ENCODE measurements at places on chromosomes 7 and 10. TPM values are rescaled to one million over a fixed set of nuclear protein-coding genes. Genes with fewer than 3 reads are reported as not detected.

Gene SH2D4B
- total RNA-seq, result 0.23 TPM

Gene RBP3
- not detected for total RNA-seq

Gene PIK3CG
- total RNA-seq, result 2.4 TPM

Gene GIMAP4
- total RNA-seq, result 6.4 TPM

Gene BLNK
- total RNA-seq, result not detected

Gene ACTA2
- 98.5 TPM for total RNA-seq

Gene ZNF365
- not detected for total RNA-seq

GRCh38 chr7:70570029-70570428 lies 561.9 kb upstream of the GALNT17 start:
- no peak for DNase-seq

GRCh38 chr7:32539919-32540531 lies 44.7 kb downstream of the AVL9 start:
- no peak for DNase-seq

DNA sequence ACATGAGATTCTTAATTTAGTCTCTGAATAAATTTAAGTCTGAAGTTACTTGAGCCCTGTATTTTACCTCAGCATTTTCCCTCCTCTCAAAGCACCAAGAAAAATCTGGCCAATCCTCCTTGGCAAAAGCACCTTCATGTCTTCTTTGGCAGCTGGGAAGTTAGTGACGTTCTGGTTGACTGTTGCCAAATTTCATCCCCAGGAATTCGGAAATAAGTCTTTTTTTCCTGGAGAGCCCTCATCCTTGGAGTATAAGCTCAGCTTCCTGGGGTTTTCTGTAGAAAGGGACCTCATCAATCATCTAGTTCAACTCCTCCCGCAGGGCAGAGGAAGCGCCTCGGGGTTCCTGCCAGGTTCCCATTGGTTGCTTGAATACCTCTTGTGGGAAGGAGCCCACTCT lies 377.6 kb downstream of the PHTF2 start:
- DNase-seq, result no peak

DNA sequence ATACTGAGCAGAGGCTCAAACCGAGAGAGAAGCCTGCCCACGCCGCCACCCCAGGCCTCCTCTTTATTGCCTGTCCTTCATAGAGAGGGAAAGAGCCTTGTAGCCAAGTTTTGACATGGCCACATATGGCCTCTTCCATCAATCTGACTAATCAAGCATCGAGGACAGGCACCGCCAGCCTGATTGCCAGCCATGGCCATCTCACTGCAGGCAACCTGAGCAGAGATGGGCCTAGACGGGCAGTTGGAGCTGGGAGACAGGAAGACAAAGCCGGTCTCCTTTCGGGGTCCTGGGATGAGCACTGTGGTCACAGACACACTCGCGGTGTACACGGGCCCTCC lies 67.2 kb downstream of the EBF3 start:
- no peak for DNase-seq

GRCh38 chr10:112202561-112203241 lies 19.1 kb upstream of the GPAM start:
- no peak for DNase-seq

DNA sequence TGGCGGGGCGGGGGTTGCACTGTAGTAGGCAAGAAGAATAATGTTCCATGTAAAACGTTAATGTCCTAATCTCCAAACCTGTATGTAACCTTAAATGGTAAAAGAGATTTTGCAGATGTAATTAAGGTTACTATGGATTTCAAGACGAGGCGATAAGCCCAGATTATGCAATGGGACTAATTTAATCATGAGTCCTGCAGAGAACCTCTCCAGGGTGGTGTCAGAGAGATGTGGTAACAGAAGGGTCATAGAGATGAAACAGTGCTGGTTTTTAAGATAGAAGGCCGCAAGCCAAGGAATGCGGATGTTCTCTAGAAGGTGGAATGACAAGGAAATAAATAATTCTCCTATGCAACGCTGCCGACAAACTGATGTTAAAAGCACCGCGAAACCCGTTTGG lies 57.1 kb downstream of the UBE3C start:
- DNase-seq, result no peak

DNA sequence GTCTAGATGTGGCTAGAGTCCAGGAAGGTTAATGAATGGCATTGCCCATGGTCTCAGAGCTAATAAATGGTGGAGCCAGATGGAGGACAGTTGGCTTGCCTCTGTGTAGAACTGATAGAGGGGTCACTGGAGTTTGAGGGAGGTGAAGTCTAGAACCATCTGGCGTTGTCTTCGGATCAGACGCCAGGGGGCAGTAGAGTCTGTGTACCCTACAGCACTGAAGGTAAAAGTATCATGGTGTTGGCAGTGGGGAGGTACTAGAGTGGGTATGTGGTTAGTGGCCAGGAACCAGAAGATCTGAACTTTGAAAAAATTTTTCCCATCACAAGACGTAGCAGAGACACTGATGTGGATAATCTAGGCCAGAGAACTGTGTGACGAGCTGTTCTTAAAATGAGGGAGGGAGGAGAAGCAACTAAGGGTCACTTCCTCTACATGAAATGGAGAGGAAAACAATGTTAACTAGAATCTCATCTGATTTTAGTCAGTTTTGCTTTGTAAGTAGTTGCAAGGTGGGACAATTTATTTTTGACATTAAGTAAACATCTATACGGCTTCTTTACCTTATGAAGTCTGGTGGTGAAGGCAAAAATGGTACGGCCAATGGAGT lies 227.9 kb upstream of the PRSS58 start:
- DNase-seq, result peak; percentile 36

DNA sequence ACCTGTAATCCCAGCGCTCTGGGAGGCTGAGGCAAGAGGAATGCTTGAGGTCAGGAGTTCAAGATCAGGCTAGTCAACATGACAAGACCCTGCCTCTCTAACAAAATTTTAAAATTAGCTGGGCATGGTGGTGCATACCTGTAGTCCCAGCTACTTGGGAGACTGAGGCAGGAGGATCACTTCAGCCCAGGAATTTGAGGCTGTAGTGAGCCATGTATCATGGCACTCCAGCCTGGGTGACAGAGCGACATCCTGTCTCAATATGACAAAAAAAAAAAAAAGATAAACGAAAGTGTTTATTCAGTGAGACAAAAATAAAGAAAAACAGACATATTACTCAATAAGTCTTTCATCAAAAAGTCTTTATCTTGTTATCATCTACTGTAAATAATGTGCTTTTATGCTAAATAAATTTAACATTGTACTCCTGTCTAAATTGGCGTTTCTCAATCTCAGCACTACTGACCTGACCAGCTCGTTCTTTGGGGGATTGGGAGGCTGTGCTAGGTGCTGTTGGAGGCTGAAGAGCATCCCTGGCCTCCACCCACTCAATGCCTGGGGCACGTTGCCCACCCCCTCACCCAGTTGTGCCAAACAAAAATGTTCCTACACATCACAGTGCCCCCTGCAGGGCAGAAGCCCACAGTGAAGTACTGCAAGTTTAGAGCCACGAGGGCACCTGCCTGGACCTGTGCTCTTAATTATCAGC lies 57.7 kb downstream of the NCAPG2 start:
- peak; percentile 42 for DNase-seq

DNA sequence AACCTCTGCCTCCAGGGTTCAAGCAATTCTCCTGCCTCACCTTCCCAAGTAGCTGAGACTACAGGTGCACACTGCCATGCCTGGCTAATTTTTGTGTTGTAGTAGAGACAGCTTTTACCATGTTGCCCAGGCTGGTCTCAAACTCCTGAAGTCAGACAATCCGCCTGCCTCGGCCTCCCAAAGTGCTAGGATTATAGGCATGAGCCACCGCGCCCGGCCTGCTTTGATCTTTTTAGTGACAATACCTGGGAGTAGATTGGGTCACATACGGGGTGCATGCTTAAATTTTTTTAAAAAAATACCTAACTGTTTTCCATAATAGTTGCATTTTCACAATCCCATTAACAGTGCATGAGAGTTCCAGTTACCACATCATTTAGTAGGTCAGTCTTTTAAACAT lies 47.7 kb downstream of the CCDC71L start:
- DNase-seq, result no peak

DNA sequence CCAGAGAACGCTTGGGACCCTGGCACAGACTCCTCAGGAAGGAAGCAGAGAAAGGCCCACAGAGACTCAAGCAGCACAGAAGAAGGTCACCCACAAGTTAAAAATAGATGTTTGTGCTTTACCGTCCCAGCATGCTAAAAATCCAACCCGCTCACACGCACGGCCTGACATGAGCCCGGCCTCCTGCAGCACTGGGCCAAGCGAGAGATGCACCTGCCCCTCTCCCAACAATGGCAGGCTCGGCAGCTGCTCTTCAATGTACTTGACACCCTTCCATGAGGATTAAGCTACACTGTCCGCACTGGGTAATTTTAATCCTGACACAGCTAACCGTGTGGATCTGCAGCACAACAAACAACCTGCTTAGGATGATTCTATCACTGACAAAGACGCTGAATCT lies 9.3 kb downstream of the DIP2C start:
- no peak for DNase-seq

DNA sequence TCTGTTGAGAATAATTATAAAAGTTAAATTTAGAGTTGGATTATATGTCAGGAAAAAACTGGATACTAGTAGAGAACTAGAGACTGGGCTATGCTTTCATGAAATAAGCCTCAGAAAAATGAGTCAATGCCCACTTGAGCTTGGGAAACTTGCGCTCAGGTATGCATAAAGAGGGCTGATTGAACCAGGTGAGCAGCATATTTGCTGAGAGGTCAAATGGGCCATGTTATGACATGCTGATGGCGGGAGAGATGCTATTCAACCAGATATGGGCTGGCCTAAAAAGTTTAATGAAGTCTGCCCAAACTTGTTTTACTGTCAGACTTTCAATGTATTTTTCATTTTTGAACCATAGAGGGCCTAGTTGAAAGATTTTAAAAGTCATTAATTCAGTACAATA lies 837.6 kb upstream of the GHITM start:
- DNase-seq, result no peak

GRCh38 chr10:132110713-132111112 lies 45.0 kb downstream of the JAKMIP3 start:
- DNase-seq, result peak; percentile 1

- no peak for DNase-seq
Measured at GRCh38 chr10:9535744-9536143, 1481.3 kb downstream of the GATA3 start.

- DNase-seq, result no peak
Measured at GRCh38 chr10:102358712-102359382, 36.7 kb upstream of the NFKB2 start.

DNA sequence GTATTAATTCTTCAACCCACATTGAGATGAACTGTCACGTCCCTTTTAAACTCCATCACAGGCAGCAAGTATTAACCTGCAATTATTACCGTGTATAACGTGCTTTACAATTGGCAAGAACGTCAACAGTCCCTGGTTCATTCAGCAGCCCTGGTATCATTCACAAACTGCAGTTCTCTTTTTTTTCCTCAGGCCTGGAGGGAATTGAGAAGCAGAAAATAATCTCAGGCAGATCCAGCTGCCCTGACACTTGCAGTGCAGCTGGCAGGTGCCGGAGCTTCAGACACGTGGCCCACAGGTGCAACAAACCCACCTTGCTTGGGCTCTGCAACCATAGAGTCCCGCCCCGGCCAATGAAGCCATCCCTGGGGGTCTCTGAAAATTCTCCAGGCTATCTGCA lies 137.3 kb downstream of the PLXNA4 start:
- DNase-seq, result no peak

DNA sequence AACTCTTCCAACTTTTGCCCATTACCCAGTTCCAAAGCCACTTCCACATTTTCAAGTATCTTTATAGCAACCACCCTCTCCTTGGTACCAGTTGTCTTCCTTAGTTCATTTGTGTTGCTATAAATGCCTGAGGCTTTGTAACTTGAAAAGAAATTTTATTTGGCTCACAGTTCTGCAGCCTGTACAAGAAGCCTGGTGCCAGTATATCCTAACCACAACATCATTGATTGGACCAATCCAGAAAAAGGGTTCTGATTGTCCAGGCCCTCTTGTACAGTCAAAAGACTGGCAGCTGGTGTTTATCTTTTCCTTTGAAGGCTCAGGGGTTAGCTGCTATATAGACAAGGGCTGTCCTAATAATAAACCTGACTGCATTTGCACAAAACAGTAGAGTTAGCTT lies 21.1 kb upstream of the ABCC2 start:
- DNase-seq, result no peak

- peak; percentile 6 for DNase-seq
Measured at GRCh38 chr10:33509231-33509831, 174.9 kb upstream of the NRP1 start.

DNA sequence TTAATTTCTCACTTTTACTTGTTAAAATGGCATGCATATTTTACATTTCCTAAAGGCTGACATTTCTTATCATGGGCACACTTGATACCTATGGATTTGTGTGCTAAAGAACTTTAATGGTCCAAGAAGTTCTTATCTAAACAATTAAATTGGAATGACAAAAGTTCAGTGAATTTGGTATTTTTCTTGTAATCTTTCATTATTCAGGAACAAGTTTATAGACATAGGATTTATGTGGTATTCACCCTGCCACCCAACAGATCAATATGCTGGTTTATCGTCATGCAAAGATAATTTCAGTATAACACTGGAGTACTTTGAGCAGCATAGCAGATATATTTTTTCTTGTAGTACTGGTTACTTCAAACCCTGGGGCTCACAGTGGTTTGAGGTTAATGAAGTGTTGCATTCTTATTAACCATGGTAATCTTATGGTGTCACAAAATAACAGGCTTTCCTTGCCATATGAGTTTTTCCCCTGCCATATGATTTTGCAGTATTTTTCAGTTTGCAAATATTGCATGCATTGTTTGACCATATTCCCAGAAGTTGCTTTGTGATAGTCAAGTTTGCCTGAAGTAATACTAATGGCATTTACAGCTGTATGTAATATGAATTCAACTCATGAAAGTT lies 148.8 kb downstream of the PPP1R9A start:
- DNase-seq, result no peak
